Omental fat pad (tissue), 4 donors: ENCODE measurements at places on chromosomes 11 and 22. TPM values are rescaled to one million over a fixed set of nuclear protein-coding genes. Genes with fewer than 3 reads are reported as not detected.

Gene FAM168A
- total RNA-seq, result 18.0 TPM

Gene OR2AG1
- total RNA-seq, result not detected

Gene CTSW
- total RNA-seq, result 3.8 TPM

Gene TBX10
- total RNA-seq, result not detected

Gene ZBTB16
- total RNA-seq, result 187 TPM

Gene GTSE1
- 2.5 TPM for total RNA-seq

Gene DUSP18
- total RNA-seq, result 7.7 TPM
